ENCODE measurements at places on chromosomes 1 and 21.

DNA sequence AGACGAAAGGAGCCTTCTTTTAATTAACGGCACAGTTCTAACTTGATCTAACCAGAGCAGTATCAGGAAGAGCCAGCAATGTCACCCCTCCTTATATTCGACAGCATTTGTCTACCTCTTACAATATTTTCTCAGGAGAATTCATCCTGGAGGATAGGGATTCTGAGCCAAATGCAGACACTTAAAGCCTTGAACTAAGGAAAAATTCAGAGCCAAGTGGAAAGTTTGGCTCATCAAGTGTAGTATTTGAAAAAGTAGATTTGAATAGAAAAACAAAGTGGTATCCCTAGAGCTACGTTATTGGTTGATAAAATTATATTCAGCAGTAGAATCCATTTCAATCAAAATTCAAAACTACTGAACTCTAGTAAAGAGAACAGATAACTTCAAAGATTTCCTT lies 732.0 kb upstream of the ADGRL2 start:
- no peak for DNase-seq

DNA sequence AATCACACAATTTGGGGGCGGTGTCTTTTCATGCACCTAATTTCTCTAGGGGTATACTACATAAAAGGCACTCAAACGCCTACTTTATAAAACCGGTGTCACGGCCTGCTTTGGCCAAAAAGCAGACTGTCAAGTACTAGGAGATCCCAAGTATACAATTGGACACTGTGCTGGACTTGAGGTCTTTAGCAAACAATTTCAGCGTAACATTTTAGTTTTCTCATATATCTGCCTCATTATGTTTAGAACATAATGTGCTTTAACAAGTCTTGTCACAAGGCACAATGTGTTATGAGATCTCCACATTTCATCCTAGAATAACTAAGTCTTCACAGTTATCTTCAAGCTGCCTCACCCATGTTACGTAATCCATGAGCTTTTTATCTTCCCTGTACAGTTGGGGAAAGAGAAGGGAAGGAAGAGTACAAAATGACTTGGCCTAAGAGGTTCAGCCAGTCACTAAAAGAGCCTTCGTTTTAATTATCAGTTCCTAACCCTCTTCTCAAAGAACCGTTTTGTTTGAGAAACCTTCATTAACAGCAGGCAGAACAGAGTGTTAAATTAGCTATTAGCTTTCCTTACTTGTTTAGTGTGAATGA lies 1.7 kb downstream of the SSX2IP start:
- no peak for DNase-seq

DNA sequence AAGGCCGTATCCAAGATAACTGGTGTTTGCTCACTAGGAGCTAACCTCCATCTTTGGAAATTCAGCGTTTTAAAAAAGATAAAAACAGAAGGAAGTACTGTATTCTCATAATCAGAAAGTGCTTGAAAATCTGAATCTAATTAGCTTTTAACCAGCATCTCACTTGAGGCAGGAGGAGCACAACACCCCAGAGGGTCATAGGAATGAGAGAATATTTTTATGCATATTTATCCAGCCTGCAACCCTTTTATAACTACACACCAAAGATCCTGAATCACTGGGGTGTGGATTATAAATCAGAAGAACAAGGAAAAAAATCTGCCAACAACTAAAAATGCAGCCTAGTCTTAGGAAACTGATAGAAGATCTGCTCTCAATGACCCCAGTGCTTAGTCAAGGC lies 68.0 kb upstream of the PTCH2 start:
- peak; percentile 38 for DNase-seq

DNA sequence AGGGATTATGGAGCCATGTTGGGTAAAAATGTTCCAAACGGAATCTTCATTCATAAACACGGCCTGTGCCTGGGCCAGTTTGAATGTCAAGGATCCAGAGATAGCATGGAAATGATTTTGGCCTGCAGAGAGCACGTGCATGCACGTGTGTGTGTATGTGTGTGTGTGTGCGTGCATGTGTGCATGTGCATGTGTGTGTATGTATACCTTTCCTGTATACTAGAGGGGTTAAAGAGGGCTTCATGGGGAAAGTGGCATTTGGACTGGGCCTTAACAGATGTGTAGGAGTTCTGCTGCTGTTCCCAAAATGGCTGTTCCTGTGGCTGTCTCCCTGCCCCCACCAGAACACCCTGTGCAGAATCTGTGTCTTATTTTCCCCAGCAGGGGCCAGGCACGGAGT lies 21.7 kb downstream of the TTC39A start:
- no peak for DNase-seq

DNA sequence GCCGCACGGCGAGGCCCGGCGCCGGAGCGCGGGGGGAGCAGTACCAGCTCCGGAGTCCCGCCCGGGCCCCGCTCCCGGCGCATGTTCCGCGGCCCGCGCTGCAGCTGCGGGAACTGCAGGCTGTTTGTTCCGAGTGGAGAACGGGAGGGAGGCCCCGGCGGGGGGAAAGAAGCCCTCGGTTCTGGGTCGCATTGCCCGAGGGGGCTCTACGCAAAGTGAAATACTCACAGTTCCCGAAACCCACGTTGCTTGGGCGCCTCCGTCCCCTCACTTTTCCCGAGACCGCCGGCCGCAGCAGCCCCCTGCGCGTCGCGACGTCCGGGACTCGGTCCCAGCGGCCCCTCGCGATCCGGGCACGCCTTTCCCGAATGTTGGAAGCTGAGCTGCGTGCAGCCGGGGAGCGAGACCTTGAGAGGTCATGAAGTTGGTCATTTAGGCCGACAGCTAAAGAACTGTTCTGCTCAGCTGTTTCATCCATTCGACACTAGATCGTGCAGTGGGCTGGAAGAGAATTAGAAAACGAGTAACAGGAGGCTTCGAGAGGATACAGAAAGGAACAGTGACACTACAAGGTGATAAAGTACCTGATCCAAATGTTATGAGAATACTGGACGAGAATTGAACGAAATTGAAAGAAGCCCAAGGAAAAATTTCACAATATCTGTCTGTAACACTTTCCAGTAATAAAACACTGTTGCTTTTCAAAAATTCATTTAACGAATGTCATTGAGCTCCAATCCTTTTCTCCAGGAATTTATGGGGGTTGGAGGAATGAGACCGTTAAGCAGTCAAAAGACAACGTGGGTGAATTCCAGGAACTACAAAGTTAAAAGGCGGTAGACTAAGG lies 657 bp upstream of the LIN9 start:
- no peak for DNase-seq

GRCh38 chr1:211095381-211095780 lies 38.6 kb downstream of the KCNH1 start:
- no peak for DNase-seq

GRCh38 chr1:176791906-176792305 lies 328.9 kb downstream of the PAPPA2 start:
- no peak for DNase-seq

- DNase-seq, result peak; percentile 39
These were observed at the start of gene NGF for GRCh38 chr1:115337633-115338456. TSS of gene NGF (minus strand) at chr1:115338249. CDS start at chr1:115286795, 51,454 bp downstream.

DNA sequence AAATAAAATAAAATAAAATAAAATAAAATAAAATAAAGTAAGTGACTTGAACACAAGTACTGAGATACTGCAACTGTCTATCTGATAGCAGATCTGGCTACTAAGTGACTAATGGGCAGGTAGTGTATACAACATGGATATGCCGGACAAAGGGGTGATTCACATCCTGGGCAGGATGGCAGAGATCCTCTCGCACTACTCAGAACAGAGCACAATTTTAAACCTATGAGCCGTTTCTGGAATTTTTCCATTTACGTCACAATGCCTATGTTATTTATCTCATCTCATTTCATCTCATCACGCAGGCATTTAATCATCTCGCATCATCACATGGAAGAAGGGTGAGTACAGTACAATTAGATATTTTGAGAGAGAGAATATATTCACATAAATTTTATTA lies 233.3 kb upstream of the COA6 start:
- DNase-seq, result no peak

DNA sequence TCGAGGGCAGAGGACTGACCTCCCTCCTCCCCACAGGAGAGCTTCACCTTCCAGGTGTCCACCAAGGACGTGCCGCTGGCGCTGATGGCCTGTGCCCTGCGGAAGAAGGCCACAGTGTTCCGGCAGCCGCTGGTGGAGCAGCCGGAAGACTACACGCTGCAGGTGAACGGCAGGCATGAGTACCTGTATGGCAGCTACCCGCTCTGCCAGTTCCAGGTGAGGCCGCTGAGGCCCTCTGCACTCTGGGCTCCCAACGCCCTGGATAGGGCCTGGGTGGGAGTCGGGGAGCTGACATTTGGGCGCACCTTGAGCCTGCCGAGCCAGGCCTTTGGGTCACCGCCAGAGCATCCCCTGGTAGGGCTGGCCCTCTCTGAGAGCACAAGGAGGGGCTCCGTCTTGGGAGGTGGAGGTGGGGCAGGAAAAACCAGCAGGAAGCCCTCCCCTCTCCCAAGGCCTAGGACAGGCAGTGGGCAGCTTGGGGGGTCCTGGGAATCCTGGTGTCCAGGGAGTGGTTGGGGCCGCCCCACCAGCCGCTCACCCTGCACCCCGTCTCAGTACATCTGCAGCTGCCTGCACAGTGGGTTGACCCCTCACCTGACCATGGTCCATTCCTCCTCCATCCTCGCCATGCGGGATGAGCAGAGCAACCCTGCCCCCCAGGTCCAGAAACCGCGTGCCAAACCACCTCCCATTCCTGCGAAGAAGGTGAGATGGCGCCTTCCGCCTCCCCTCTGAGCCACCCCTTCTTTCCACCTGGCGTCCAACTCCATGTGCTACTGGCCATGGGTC lies 65.1 kb downstream of the PIK3CD start:
- DNase-seq, result no peak

GRCh38 chr1:219651993-219652392 lies 39.1 kb upstream of the ZC3H11B start:
- DNase-seq, result no peak
